Effector CD4-positive, alpha-beta T cell (primary cell): ENCODE measurements at places on chromosomes 16 and 17.

- no peak for DNase-seq
These were observed 766 bp upstream of the B3GNT9 start for GRCh38 chr16:67151431-67152097.

DNA sequence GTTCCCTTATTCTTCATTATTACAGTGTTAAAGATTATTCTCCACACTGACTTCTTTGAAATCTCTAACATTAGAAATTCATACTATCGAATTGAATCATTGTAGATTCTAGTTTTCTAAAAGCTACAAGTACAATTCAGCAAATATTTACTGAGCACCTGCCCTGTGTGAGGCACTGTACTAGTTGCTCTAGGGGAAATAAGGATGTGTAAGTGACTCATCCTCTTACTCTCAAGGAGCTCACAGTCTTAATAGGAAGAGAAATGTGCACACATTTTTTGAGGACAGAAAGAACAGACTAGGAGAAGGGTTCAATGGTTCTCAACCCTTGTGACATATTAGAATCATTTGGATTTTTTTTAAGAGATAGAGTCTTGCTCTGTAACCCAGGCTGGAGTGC lies 7.7 kb upstream of the SLFN12L start:
- DNase-seq, result no peak

- DNase-seq, result no peak
These were observed 35.8 kb downstream of the BEAN1 start for GRCh38 chr16:66462912-66463311.

GRCh38 chr17:32671896-32672295 lies 185.1 kb downstream of the CDK5R1 start:
- no peak for DNase-seq

DNA sequence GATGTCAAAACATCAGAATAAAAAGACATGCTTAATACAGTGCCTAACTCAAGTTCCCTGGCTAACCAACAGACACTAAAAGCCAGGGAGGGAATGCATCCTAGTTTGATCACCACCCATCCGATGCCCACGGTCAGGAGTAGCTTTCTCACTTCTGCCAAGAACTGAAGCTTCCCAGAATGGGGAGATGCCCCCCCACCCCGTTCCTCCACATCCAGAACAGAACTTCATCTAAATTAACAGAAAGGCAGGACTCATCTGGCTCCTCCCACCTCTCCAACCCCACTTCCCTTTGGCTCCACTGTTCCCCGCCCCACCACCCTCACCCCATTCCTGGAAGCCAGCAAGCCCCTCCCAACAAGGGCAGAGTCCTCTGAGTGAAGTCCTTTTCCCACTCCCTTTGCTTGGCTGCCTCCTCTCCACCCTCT lies 33.7 kb downstream of the GDE1 start:
- DNase-seq, result no peak

GRCh38 chr17:30248786-30249185 lies 13.3 kb upstream of the SLC6A4 start:
- DNase-seq, result no peak

GRCh38 chr17:1641065-1641403 lies 4.5 kb downstream of the SCARF1 start:
- DNase-seq, result no peak

GRCh38 chr16:83802135-83802534 lies 5.6 kb upstream of the HSBP1 start:
- no peak for DNase-seq

- no peak for DNase-seq
These were observed 8.8 kb upstream of the ZNF263 start for GRCh38 chr16:3274490-3274889.

DNA sequence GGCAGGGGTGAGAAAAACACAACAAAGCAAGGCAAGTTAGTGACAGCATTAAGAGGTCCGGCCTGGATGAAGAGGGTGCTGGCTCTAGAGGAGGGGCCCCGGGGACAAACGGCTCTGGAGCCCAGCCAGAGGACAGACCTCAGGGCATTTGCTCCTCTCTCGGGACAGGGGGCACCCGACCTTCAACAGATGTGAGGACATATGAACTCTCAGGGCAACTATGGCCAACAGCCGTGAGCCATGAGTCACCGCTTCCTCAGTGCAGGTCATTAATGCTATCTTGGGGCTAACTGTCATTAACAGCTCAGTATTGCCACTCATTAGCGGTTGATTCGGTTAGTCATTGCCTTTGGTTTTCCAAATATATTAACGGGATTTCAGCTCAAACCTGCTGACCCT lies 9.7 kb upstream of the ARL5C start:
- DNase-seq, result no peak

- DNase-seq, result no peak
These were observed 4.4 kb upstream of the RNF43 start for GRCh38 chr17:58421711-58422110.

DNA sequence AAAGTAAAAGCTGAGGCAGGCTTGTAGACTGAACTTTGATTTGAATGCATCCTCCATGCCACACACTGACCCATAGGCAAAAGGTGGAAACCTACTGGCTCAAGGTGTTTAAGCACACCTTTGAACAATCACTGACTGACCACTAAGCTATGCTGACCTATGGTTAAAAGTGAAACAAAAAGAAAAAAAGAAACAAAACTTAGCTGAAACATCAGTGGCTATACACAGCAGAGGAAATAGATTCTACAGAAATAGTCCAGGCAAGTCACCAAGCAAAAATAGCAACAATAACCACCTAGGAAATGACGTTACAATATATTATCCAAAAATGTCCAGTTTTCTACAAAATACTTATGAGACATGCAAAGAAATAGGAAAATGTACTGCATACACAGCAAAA lies 60.2 kb downstream of the RPGRIP1L start:
- no peak for DNase-seq

- no peak for DNase-seq
These were observed 26.1 kb upstream of the FOXF1 start for GRCh38 chr16:86484240-86484639.

GRCh38 chr17:66462010-66462409 lies 159.6 kb downstream of the PRKCA start:
- DNase-seq, result no peak

- DNase-seq, result no peak
These were observed 7.2 kb downstream of the DLX3 start for GRCh38 chr17:49987681-49988441.

GRCh38 chr16:22787466-22788192 lies 26.3 kb upstream of the HS3ST2 start:
- no peak for DNase-seq
